ENCODE measurements at places on chromosomes 7 and 10.

DNA sequence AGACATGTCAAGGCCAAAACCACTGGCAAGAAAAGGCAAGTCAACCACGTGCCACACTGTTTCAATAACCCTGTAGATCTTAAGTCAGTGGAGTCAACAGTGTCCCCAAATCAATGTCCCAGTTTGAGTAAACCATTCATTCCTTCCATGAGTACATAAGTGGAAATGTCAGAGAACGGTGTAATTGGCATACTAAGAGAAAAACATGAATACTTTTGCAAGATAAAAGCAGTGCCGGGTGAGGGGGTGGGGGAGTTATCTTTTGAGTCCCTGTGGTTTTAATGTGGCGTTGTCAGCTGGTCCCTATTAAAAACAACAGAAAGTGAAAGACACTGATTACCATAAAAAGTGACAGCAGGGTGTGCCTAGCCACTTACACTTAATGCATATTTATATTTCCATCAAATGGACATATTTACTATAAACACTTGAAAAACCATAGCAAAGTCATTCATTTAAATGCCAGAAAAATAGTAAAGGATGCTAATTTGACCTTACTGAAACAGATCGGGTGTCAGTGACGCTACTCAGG, 37.8 kb downstream of the RSU1 start:
- DNase-seq = peak; percentile 64

- DNase-seq = peak; percentile 59
These were observed 38.0 kb downstream of the STARD3NL start for GRCh38 chr7:38215735-38216670.

DNA sequence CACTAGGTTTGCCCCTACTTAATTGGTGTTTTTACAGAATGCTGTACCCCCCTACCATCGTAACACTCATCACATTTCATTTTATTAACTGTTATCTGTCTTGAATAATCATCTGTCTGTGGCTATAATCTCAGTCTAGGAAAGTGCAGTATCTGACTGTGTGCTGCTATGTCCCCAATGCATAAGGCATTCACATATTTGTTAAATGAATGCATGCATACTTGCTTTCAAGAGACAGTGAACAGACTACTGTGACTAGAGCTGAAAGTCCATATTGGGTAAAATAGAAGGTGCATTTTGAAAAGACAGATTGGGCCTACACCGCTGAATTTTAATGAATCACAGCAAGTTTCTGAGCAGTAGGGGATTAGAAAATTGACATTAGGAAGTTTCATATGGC, 112.3 kb downstream of the ARHGAP12 start:
- no peak for DNase-seq

DNA sequence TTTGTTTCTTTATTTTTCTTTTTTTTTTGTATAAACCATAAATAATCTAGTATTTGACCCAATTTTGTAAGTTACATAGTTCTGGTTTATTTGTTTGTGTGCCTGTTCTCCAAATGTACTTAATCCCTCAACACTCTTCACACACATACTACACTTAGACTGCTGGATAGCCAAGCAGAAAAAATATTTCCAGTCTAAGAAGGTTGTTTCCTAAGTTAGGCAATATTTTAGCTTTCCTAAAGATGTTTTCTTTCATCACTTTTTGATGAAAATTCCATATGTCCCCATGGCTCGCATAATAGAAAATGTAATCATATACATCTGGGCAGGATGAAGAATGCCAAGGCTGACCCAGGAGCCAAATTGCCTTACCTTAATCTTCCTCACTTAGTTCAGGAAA, 105.3 kb downstream of the PPP1R3A start:
- no peak for DNase-seq

GRCh38 chr7:17144322-17144721, 154.1 kb upstream of the AHR start:
- DNase-seq = no peak

GRCh38 chr7:15662451-15662850, 24.0 kb downstream of the MEOX2 start:
- DNase-seq = no peak

DNA sequence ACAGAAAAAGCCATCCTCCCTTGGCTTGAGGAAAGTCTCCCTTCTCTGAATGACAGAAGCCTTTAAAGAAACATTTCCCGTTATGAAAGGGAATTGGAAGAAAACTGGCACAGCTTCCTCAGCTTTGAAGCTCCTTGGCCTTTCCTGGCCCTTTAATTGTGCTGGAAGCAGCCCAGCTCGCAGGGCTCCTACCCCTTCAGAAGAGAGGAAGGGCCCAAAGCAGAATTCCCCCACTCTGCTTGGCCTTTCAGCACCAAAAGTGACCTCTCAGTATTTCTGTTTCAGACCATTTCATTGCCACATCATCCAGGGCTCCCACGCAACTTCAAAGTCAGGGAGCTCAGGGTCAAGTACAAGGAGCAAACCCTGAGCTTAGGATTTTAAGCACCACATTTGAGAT, 4.2 kb downstream of the AFAP1L2 start:
- DNase-seq = no peak

DNA sequence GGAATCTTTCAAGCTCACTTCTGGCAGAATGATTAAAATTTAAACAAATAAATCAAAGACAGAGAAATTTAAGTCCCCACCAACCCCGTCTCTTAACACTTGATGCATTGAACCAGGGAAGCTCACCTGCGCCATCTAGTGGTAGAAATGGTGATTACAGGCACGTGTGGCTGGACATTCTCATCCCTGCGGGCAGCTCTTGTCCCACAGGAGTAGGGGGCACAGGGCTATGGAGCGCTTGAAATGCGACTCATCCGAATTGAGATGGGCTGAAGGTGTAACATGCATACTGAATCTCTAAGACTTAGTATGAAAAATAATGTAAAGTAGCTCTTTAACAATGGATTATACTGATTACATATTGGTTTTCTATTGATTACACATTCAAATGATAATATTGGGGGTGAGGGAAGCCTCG, 24.8 kb upstream of the SLIT1 start:
- peak; percentile 67 for DNase-seq

- no peak for DNase-seq
These were observed 6.1 kb upstream of the UBE2H start for GRCh38 chr7:129958643-129959470.

DNA sequence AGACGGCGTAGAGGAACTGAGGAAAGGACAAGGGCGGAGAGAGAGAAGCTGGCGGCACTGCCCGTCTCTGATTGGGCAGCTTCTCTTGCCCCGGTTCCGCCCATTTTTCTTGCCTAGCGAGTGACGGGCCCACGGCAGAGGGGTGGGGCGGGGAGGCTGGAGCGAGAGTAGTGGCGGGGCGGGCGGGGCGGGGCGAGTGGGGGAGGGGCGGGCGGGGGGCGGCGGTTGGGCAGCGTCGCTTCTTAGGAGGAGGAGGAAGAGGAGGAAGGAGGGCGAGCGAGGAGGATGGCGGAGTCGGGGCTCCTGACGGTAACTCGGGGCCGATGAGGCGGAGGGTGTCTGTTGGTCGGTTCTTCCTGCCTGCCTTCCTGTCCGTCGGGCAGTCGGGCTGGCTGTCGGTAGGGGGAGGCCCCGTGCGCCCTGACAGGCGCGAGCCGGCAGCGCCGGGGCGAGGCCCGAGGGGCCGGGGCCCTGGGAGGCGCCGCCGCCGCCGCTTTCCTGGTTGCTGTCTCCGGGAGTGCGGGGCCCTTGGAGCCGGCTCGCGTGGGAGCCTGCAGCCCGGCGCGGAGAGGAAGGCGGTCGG, at the start of gene SHOC2:
Gene SHOC2, plus strand, starts transcription at position 256 of the 583 bp plus-strand sequence. CDS start 44,755 bp downstream, outside the sequence.
- DNase-seq = peak; percentile 99

Measured in HAP-1 (cell line).